ENCODE measurements at places on chromosomes 5 and 9.

- DNase-seq: no peak
These were observed 34.5 kb upstream of the GLIS3 start for GRCh38 chr9:4334410-4334813.

GRCh38 chr5:62419609-62420008 lies 7.0 kb downstream of the IPO11 start:
- DNase-seq: no peak

GRCh38 chr5:158648631-158649030 lies 451.1 kb downstream of the EBF1 start:
- no peak for DNase-seq

DNA sequence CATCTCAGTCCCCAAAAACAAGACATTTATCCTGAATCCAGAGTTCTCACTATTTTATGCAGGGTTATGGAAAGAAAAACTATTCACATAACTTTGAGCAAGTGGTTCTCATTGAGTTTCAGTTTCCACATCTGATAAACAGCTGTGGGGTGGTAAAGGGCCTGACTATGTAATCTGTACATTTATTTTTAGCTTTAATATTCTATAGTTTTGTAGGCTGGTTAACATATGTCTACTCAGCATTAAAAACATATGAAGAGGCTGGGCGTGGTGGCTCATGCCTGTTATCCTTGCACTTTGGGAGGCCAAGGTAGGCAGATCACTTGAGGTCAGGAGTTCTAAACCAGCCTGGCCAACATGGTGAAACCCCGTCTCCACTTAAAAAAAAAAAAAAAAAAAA lies 301.5 kb upstream of the CCNG1 start:
- no peak for DNase-seq

DNA sequence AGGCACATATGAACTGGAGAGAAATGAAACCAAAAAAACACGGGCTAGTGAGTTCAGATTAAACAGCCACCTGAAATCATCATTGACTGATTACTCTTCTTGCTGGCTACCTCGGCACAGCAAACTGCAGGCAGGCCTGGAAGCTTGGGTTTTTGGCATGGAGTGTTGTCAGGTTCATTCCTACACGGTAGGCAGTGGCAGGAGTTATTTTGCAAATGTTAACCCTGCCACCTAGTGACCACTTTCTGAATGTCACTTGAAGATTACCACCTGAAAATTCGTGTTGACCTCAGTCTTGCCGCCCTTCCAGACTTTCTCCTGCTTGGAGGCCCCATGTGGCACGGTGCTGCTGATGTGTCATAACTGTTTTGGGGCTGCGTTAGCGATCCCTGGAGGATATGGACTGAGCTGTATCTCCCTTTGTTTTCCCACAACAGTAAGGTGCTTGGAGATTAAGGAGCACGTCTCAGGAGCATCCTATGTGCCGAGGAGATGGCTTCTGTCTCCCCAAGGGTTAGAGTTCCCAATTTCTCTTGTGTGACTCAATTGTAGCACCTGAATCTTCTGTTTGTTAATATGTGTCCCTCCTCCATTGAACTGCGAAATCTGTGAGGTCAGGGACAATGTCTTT lies 12.7 kb upstream of the CD180 start:
- peak; percentile 85 for DNase-seq

GRCh38 chr9:127053057-127053821 lies 69.2 kb downstream of the ANGPTL2 start:
- no peak for DNase-seq

GRCh38 chr9:126303488-126303887 lies 23.1 kb upstream of the MVB12B start:
- no peak for DNase-seq

DNA sequence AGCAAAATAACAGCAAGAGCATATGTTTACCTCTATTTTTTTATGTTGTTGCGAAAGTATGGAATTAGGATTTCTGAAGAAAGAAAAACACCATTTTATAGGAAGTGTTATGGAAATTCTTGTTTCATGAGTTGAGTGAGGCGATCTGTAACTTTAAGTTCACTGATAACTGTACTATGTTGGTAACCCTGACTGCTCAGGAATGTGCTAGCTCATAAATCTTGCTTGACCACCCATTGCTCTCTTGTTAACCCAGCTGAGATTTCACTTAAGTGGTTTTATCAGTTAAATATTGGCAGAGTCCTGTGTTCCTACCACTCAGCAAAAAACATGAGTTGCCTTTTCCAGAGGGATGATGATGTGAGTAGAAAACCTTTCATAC lies 91.1 kb upstream of the STARD4 start:
- no peak for DNase-seq

- no peak for DNase-seq
These were observed 9.1 kb upstream of the CDC42SE2 start for GRCh38 chr5:131254741-131255140.

- no peak for DNase-seq
These were observed 512.4 kb upstream of the PTGER4 start for GRCh38 chr5:40167283-40167682.

DNA sequence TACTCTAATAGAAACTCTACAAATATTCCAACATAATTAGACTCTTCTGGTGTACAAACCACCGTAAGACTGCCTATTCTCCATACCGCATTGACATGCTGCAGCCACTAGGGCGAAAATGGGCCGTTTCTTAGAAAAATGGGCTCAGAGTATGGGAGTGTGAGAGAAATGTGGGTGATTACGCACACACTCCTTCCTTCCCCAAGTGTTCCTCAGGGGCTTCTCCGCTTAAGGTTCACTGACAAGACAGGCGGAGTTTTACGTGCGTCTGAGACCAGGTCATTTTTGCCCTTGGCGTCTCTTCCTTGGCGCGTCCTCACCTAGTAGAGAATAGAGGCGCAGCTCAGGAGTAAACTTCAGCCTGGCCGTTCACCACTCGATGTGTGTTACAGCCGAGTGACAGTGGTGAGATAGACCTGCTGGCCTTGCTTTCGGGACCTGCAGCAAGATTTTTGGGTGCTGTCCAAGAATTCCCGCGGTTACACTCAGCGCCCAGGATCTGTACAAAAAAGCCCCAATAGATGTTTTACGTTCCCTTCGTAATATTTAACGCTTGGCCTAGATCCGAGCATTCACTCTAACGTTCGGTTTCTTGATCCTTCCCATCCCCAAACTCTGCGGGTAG lies 1.8 kb upstream of the NTRK2 start:
- no peak for DNase-seq

- no peak for DNase-seq
These were observed 525.1 kb downstream of the TAF11L14 start for GRCh38 chr5:18159331-18159730.

DNA sequence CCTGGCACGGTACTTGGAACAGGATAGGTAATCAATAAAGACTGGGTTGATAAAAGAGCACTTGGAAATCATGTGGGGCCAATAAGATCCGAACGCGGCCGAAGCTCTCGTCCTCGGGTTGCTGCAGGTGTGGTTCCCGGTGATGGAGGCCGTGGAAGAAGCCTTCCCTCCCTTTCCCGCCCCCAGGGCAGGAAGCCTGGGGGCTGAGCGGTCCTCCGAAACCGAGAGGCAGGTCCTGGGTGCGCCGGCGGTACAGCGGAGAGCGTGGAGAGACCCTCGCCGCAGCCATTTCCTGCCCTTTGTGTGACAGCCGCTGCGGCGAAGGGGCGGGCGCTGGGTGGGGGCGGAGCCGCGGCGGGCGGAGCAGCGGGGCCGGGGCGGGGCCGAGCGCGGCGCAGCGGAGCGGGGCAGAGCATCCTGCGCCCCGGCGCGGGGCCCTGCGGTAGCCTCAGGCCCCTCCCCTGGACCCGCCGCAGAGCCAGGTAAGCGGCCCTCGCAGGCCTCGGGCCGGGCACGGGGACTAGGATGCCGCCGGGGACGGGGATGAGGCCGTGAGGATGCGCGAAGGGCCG lies at the start of gene CYFIP2:
Gene CYFIP2 (plus strand): TSS at position 410 of the 572 bp plus-strand sequence. CDS start 19,239 bp downstream, outside the sequence.
- DNase-seq: peak; percentile 65
